ENCODE measurements at places on chromosomes 2 and 18.
A peak's percentile ranks its signal among the peaks of the same experiment; 100 is the strongest.

DNA sequence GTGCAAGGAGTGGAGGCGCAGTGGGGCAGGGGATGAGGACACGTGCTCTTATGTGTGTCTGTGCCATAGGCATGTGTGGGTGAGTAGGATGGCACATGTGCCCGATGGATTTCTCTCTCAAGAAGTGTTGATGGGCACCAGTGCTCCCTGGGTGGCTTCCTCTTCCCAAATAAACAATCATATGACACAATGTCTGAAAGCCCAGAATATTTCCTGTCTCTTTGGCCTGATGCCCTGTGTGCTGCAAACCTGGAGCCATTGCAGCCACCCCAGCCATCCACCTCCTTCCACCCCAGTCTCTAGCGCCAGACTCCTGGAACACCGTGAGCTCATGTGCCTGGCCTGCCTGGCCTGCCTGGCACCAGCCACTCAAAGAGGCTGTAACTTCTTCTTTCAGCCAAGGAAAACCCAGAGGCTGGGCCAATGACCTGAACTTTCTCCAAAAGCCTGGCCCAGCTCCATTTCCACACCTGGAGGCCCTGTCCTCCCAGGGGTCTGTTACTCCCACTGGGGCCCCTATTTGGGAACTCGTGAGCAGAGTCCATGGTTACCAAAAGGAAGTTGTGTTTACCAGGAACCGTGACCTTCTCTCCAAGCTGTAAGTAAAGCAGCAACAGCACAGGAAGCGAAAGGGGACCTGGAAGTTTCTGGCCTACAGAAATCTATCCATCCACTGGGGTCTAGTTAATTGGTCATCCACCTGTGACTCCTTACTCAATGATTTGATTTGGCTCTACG lies 9.5 kb upstream of the ZBTB7C start:
- DNase-seq: no peak

DNA sequence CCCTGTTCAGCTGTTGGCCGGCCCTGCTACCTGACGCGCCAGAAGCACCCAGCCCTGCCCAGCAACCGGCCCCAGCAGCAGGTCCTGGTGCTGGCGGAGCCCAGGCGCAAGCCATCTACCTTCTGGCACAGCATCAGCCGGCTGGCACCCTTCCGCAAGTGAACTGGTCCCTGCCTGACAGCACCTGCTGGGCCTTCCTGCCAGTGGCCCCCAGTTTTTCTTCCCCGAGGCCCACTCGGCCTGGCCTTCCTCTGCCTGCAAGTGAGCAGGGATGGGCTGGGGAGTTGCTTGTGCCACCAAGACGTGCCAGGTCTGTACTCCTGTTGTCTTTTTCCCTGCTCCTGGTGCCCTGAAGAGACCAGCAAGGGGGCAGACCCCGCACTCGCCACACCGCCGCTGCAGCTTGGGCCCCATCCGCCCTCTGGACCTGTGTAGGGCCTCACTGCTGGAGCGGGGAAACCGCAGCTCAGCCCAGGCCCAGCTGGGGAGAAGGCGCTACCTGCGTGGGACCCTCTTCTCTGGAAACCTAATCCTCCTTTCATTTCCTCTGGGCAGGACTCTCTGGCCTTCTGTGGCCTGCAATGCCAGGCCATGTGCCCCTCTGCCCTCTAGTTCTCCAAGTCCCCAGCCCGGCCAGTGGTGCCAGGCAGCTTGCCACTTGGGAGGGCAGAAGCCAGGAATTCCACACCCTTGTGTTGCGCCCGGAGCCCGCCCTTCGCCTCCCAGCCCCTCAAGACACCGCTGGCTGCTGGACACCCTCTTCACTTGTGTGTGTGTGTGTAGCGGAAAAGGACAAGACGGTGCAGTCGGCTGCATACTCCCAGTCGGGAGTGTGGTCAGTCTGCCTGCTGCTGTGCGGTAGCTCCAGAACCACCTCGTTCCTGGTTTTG lies 47.0 kb downstream of the FAM168B start:
- DNase-seq: no peak

- no peak for DNase-seq
Observed at GRCh38 chr18:52678551-52678950, 338.6 kb downstream of the DCC start.

DNA sequence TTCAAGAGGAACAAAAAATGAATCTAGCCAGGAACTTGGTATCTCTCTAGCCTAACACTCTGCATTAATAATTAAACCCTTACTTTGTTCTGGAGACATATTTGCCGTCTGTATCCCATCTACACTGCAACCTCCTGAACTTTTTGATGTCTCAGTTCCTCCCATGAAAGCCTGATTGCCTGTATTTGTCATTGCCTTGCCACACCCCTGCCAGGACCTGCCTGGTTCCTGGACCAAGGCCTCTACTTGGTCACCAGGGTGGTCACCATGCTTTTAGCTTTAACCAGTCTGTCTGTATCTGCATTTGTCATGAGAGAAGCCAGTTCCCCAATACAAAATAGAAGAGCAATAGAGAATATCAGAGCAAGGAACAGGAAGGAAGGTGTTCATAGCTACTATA lies 58.8 kb upstream of the NOL4 start:
- DNase-seq: no peak

- DNase-seq: no peak
Observed at GRCh38 chr18:50659091-50660003, 99.5 kb downstream of the MAPK4 start.

GRCh38 chr2:235666213-235666781 lies 172.5 kb downstream of the AGAP1 start:
- DNase-seq: no peak

DNA sequence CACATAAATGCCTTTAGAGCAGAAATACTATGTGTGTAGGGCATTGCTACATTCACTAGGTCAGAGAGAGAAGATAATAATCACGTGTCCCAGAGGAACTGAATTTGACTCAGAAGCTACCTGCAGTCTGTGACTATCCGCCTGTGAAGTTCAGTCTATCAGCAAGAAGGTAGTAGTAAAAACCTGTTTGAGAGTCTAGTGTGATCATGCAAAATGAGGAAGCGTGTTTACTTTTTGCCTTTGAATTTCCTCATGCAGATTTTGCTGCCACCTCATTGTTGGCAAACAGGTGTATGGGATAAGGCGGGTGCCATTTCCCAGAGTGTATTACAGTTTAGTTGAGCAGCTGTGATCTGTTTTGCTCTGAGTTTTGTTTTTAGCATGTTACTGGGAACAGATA lies 403.9 kb upstream of the FANCL start:
- no peak for DNase-seq

- peak; percentile 55 for DNase-seq
Observed at GRCh38 chr2:102063941-102064678, 72.3 kb downstream of the IL1R2 start.

DNA sequence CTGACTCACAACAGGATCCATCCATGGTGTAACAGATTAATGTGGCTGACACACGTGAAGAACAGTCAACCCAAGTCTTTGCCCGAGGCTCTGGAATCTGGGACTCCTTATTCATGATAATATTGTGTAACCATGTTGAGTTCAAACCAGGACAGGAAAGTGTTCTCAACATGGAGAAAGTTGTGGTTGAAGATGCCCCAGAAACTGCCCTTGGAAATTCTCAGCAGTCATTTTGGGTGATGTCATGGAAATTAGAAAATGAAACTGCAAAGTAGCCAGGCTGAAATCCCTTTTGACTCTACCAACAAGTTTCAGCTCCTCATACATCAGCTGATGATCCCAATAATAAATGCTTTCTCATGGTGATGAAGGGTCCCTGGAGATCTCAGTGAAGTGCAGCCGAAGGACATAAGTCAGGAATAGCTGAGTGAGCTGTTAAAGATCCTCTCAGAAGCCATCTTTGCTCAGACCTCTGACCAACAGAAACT lies 307.7 kb downstream of the TNS1 start:
- no peak for DNase-seq

DNA sequence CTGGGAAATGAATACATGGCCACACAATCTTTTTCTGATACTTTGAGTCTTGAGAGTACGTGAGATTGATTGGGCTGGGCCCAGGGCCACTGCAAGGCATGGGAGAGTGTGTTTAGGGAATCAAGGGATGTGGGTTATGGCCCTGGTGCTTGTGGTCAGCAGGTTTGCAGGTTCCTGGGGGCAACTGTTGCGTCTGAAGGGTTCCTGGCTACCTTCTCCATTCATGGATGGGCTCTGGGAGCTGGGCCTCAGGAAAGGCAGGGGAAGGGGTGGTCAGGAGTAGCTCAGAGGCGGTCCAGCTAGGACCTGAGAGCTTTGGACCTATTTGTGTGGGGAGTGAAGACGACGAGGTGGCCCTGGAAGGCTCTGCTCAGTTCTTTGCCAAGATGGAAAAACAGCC lies 8.4 kb upstream of the ZAP70 start:
- DNase-seq: no peak

- DNase-seq: no peak
Observed at GRCh38 chr2:11254100-11254536, 90.3 kb downstream of the ROCK2 start.

DNA sequence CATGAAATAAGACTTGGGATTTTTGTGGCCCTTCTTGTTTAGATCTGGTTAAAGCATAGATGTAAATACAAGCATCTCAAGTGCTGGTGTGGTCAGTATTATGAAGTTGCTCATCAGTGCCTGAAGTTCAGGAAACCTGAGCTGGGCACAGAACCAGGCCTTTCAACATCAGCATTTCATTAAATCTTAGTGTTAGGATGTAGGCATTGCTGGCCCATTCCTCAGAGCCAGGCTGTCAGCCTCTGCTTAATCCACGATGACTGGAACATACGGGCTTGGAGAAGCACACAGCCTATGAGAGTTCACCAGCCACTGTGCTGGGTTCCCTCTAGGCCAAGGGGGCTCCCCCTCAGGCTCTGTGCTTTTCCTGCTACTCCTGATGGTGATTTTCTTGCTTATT lies 270.2 kb downstream of the EN1 start:
- DNase-seq: no peak

DNA sequence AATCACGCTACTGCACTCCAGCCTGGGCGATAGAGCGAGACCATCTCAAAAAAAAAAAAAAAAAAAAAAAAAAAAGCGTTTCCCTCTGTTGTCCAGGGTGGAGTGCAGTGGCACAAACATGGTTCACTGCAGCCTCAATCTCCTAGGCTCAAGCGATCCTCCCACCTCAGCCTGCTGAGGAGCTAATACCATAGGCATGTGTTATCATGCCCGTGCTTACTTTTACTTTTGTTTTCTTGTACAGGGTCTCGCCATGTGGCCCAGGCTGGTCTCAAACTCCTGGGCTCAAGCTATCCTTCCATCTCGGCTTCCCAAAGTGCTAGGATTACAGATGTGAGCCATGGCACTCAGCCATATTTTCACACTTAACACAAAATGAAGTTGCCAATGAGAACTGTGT lies 37.5 kb downstream of the PSME4 start:
- DNase-seq: no peak

GRCh38 chr2:1988594-1988993 lies 244.3 kb upstream of the PXDN start:
- no peak for DNase-seq

DNA sequence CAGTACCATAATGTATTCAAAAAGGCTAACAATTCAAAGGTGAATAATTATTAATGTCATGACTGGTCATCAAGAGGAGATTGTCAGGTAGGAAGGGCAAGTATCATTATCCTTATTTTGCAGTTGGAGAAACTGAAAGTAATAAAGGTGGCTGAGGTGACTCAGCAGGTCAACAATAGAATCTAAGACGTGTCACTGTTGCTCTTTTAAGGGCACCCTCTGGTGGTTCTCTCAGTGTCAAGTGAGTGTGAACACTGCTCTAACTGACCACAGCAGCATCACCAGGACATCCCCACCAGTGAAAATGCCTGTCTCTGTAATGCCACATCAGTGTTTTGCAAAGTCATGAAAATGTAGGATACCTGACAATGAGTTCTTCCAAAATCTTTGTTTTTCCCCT lies 69.7 kb downstream of the DCC start:
- DNase-seq: no peak

GRCh38 chr2:195396479-195396878 lies 260.5 kb upstream of the SLC39A10 start:
- no peak for DNase-seq

DNA sequence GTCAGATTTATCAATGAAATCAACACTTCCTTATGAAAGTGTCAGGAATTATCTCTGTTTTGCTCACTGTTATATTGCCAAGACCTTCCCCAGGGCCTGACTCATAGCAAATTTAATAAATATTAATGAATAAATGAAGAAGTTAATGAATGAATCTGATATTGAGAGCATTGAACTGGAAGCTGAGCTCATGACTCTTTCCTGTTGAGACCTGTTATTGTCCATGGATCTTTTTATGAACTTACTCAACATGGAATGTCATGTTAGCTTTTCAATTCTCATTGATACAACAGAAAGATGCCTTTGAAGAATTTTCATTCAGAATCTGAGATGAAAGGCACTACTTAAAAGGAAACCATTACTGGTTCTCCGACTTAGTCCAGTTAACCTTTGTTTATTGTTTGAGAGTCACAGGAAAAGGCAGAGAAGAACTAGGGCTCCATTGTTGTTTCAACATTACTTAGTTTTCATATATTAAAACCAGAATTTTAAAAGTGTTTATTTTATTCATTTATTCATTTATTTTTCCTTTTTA lies 90.4 kb upstream of the UNC80 start:
- no peak for DNase-seq

GRCh38 chr18:13558124-13558523 lies 168.2 kb downstream of the FAM210A start:
- peak; percentile 44 for DNase-seq

GRCh38 chr2:112149194-112149593 lies 11.0 kb downstream of the FBLN7 start:
- DNase-seq: no peak

DNA sequence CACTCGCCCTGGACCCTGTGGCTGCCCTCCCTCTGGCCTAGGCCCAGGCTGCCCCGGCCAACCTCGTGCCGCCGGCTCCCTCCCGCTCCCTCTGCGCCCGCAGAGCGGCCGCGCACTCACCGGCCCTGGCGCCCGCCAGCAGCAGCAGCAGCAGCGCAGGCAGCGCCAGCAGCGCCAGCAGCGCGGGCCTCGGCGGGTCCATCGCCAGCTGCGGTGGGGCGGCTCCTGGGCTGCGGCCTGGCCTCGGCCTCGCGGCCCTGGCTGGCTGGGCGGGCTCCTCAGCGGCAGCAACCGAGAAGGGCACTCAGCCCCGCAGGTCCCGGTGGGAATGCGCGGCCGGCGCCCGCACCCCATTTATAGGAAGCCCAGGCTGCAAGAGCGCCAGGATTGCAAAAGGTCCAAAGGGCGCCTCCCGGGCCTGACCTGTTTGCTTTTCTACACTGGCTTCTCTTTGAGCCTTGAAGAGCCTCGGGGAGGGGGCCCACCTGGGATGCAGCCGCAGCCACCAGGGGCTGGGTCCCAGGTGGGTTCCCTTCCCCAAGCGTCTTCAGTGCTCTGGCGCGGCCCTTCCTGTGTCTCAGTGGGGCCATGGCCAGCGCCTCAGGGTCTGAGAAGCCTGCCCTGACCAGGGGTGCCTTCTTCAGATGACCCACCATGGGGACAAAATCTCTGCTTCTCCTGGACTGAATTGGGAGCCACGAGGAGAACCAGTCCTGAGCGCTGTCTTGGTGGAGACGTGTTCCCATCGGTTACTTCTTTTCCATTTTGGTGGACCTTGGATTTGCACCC lies at the start of gene APOB:
TSS of gene APOB (minus strand) at position 330 of the 789 bp plus-strand sequence. CDS start at position 202, 128 bp downstream.
- no peak for DNase-seq

DNA sequence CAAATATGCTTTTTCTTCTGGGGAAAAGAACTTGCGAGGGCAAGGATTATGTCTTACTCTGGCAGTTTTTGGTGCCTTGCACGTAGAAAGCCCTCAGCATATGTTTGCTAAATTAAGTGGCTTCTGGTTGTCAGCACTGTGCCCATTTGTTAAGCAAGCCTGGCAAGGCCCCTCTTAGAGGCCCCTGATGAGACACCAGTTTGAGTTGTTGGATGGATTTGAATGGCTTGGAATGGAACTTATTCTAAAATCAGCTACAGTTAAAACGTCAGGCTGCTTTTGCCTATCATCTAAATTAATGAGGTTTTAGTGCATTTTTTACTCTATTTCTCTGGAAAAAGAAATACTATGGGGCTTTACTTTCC lies 28.2 kb downstream of the TMEM182 start:
- no peak for DNase-seq

- no peak for DNase-seq
Observed at GRCh38 chr2:120902592-120902991, 166.9 kb downstream of the GLI2 start.
